ENCODE measurements at places on chromosomes 4 and X. TPM values are rescaled to one million over a fixed set of nuclear protein-coding genes. Genes with fewer than 3 reads are reported as not detected.

The EMCN gene
- not detected for total RNA-seq

The SPANXN4 gene
- not detected for total RNA-seq

- H3K27ac ChIP-seq = no peak overlapping the region
- DNase-seq = no peak
- no peaks in the 10 kb centered on the region for H3K36me3 ChIP-seq
Measured at GRCh38 chrX:129749069-129749468, 10.3 kb downstream of the XPNPEP2 start.

DNA sequence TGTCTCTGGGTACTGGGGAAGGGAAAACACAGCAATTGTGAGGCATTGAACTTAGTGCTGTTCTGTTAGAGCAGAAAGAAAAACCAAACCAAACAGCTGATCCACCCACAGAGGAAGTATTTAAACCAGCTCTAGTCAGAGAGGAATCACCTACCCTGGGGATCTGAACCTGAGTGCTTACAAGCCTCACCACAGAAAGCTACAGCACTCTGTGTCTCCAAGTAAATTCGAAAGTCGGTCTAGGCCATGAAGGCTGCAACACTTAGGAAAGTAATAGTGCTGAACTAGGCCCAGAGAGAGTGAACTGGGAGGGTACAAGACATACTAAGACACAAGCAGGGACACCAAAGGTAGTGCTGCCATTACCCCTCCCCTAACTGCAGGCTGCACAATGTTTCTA, 142.2 kb upstream of the CXorf51A start:
- H3K4me3 ChIP-seq = no peak overlapping the region
- H3K27ac ChIP-seq = no peak overlapping the region
- no peaks in the 10 kb centered on the region for H3K36me3 ChIP-seq

The UGT2B7 gene
- not detected for total RNA-seq

- DNase-seq = no peak
- H3K27ac ChIP-seq = no peak overlapping the region
- no peaks in the 10 kb centered on the region for H3K27me3 ChIP-seq
- no peaks in the 10 kb centered on the region for H3K36me3 ChIP-seq
Measured at GRCh38 chrX:56066016-56066415, 166.1 kb upstream of the KLF8 start.

DNA sequence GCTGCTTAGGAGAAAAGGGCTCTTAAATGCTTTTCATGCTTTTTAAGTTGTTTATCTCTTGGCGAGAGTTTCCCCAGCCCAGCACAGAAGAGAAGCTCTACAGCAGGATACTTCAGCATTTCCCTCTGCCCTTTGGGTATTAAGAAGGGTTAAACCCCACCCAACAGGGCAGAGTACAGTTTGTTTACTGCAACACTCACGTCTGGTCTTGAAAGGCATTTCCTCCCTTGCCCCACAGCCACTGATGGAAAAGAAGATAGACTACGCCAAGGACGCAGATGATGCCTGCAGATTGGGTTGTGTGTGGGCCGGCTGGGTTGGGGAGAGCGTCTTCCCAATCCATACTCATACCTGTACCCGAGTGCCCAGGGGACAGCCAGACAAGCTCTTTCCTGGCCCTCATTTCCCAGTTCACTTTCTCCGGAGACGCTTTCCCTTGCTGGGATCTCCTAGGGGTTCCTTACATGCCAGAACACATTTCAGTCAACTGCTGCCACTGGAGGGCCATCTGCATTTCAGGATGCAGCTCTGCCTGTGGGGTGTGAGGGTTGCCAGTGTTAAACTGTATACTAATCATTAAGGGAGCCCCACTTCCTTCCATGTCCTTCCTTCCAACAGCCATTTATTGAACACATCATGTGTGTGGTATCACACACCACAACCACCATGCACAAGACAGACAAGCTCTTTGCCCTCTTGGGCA, 96.5 kb upstream of the DHX15 start:
- no peaks in the 10 kb centered on the region for H3K4me1 ChIP-seq
- no peak for DNase-seq
- H3K4me3 ChIP-seq = no peak overlapping the region
- no peak overlapping the region for H3K27ac ChIP-seq
- H3K27me3 ChIP-seq = peaks cover 6% of the 10 kb centered on the region
- no peaks in the 10 kb centered on the region for H3K36me3 ChIP-seq

DNA sequence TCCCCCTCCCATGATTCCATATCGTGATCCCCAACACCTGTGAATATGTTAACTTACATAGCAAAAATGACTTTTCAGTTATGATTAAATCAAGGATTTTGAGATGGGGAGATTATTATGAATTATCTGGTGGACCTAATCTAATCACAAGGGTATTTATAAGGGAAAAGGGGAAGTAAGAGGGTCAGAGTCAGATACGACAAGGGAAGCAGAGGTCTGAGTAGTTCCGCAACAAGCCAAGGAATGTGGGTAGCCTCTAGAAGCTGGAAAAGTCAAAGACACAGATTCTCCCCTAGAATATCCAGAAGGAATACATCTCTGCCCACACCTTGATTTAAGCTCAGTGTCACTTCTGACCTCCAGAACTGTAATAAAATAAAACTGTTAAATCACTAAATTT, 1.0 kb upstream of the IL13RA1 start:
- H3K36me3 ChIP-seq = no peaks in the 10 kb centered on the region
- no peak overlapping the region for H3K4me3 ChIP-seq
- H3K27me3 ChIP-seq = no peaks in the 10 kb centered on the region

DNA sequence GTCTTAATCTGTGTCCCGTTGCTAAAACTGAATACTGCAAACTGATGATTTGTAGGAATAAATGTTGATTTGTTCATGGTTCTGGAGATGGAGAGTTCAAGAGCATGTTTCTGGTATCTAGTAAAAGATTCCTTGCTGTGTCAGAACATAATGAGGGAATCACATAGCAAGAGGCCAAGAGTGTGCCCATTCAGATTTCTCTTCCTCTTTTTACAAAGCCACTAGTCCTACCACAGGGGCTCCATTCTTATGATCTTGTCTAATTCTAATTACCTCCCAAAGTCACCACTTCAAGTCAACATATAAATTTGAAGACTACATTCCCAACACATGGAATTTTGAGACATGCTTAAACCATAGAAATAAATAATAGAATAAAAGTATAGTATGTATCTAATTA, 608.8 kb upstream of the EPHA5 start:
- no peaks in the 10 kb centered on the region for H3K36me3 ChIP-seq
- no peak for DNase-seq
- H3K4me1 ChIP-seq = no peaks in the 10 kb centered on the region
- no peak overlapping the region for H3K27ac ChIP-seq

- no peak overlapping the region for H3K4me3 ChIP-seq
- H3K36me3 ChIP-seq = peaks cover 4% of the 10 kb centered on the region
- DNase-seq = no peak
- no peak overlapping the region for H3K27ac ChIP-seq
Measured at GRCh38 chrX:19769467-19769866, 117.9 kb downstream of the SH3KBP1 start.

- H3K36me3 ChIP-seq = no peaks in the 10 kb centered on the region
- no peak overlapping the region for H3K27ac ChIP-seq
- no peaks in the 10 kb centered on the region for H3K27me3 ChIP-seq
Measured at GRCh38 chr4:11293866-11294265, 134.8 kb downstream of the HS3ST1 start.

- H3K27me3 ChIP-seq = no peaks in the 10 kb centered on the region
- H3K4me1 ChIP-seq = no peaks in the 10 kb centered on the region
- no peaks in the 10 kb centered on the region for H3K36me3 ChIP-seq
- no peak overlapping the region for H3K4me3 ChIP-seq
- no peak overlapping the region for H3K27ac ChIP-seq
- peak; percentile 18 for DNase-seq
Measured at GRCh38 chrX:107135049-107135964, 16.7 kb upstream of the RBM41 start.

- H3K4me1 ChIP-seq = no peaks in the 10 kb centered on the region
- H3K4me3 ChIP-seq = no peak overlapping the region
- H3K36me3 ChIP-seq = no peaks in the 10 kb centered on the region
- no peak overlapping the region for H3K27ac ChIP-seq
- no peak for DNase-seq
- no peaks in the 10 kb centered on the region for H3K27me3 ChIP-seq
Measured at GRCh38 chr4:24137671-24138601, 248.1 kb upstream of the PPARGC1A start.

Data from CD4-positive, alpha-beta T cell (primary cell).